ENCODE measurements at places on chromosomes 5 and 9.

GRCh38 chr9:136119883-136120393 lies 1.3 kb upstream of the TMEM250 start:
- DNase-seq: no peak

DNA sequence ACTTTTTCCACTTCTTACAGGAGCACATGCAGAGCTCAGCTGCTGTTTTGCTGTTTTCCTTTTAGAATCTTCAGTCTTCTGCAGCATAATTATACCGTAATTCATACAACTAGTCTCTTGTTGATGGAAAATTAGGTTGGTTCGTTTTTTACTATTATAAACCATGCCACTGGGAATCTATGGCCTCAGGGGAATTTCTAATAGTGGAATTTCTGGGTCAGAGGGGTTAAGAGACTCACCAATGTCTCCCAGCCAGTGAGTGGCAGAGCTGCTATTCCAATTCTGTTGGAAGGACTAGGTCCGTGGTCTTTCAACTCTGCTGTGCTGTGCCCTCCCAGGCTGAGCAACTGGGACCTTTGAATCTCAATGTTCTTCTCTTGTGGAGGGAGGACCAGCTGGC lies 282.5 kb downstream of the ZSWIM6 start:
- DNase-seq: no peak

GRCh38 chr9:131809941-131810344 lies 70.1 kb upstream of the RAPGEF1 start:
- no peak for DNase-seq

DNA sequence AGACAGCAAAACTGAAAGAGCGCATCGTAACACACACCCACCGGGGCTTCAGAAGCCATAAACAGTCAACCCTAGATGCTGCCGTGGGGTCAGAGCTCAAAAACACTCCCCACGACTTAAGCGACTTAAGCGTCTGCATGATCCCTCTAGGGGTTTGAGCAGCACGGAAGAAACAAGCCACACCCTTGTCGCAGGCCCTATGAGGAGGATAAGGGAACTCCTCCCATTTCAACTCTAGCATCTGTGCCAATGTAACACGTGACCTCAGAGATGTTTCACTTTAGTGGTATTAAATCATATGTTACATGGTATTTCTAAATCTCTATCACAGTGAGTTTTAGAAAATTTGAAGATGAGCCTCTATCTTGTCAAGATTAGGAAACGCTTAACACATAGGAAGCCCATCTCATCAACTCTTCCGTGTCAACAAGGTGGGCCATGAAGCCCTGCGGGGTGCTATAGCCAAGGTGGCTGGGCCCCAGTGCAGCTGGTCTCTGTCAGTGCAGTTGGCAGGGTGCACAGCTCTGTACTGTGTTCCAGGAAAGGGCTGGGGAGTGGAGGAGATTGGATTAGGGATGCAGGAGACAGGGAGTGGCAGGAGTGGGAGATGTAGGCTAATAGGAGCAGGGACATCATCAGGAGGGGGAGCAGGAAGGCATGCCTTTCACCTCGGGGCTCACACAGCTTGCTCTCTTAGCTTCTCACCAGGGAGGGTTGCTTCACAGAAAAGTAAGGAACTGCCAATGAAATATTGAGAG lies 33.1 kb downstream of the ZCCHC9 start:
- no peak for DNase-seq

DNA sequence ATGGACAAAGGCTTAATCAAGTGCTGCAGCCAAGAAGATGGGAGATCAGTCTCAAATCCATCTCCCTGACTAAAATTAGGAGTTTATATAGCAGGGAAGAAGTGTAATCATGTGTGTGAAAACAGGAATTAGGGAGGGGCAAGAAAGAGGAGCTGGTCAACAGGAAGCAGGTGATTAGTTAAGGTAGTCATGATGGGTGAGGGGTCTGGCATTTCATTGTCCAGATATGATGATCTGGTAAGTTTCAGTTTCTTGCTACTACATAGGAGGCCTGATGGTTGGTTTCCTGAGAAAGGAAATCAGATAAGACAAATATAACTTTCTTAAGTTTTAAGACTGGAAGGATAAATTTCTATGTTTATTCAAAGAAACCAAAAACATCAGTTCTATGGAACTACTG lies 455.6 kb upstream of the GRAMD2B start:
- DNase-seq: no peak

DNA sequence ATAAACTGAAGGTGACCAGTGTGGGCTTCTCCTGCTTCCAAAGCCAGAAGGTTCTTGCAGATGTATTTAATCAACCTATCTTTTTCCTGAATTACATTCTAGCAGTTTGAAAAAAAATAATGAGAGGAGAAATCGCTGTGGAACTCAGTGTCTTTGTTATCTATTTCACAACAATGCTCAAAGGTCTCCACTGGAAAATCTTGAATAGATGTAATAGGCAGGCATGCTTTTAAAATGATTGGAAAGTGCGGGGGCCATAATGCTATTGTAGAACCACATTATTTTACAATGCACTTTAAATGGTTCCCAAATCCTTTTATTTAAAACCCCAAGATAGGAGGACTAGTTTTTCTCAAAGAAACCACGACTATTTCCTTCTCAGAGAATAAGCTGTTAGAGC lies 23.3 kb downstream of the ENC1 start:
- DNase-seq: no peak

DNA sequence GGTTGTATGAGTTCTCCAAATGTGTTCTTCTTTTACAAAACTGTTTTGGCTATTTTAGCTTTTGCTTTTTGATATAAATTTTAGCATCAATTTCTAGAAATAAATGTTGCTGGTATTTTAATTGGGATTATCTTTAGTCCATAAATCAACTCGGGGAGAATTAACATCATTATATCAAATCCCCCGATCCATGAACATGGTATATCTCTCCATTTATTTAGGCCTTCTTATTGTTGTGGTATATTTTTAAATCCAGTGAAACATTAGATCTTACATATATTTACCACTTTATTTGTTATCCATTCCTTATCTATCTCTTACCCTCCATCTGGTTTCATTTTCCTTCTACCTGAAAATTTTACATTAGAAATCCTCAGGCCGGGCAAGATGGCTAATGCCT lies 7.3 kb upstream of the CDKN2AIPNL start:
- no peak for DNase-seq

DNA sequence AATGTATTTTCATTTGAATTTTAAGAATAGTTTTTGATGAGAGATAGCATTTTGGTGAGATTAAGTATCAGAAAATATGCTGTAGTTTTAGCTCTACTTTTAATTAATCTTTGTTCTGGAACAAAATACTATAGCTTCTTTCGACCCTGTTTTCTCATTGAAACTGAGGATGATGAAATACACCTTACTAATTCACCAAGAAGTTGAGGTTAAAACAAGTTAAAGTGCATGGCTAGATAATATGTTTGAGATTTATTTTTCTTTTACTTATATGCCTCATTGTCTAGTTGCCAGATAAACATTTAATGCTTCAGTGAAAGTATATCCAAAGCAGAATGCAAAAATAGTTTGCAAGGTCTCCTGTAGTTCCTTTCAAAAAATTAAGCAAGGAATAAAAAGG lies 140.1 kb upstream of the KCNN2 start:
- DNase-seq: no peak

GRCh38 chr9:85228111-85228855 lies 513.5 kb downstream of the AGTPBP1 start:
- no peak for DNase-seq

DNA sequence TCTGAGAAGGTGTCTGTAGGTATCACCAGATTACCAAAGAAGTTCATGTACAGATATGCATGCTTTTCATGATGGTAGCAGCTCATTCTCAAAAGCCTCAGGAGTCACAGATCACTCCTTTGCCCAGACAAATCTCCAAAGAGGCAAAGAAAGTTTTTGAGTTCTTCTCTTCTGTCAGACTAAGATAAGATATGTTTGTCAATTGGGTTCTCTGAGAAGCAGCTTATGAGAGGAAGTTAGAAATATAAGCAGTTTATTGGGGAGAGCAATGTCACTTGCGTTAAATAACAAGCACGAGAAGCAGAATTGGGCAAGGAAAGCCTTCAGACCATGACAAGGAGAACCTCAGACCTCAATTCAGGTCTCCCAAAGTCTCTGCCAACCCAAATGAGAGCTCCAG lies 219.2 kb upstream of the KLF4 start:
- DNase-seq: no peak

DNA sequence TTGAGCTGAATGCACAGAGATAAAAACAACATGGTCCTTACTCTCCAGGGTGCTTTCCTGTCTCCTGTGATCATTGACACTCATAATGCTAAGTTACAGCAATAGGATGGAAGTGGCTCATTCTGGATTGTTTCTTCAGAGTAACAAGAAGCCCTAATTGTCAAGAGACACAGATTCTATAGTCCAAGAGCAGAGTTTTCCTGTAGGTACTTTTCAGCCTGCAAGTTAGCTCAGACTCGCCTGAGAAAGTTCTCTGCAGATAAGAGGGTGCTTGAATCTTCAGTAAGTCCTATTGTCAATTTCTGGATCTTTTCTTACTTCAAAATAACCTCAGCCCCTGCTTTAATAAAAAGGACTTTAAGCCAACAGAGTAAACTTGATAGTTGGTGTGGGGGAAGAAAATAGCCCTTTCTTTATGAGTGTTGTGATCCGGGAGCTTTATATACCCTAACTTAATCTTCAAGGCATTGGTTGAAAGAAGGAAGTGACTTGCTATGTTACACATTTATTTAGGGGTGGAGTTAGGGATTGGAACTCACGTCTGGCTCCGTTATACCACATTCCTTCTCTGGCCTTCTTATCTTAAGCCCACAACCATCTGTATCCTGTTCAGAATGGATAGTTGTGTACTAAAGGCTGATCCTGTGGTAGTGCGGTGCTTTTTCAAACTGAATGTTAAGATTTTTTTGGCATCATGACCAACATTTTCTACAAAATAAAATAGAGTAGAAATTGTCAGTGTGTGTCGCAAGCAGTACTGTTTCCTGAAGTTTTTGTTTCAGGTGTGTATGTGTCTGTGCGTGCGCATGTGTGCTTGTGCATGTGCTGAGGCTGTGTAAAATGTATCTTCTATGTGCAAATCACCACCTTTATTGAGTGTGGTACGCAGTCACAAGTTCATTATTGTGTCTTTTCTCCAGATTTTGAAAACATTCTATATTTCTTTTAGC lies 173.9 kb downstream of the WDR70 start:
- no peak for DNase-seq
